ENCODE measurements at places on chromosomes 1 and 21.
A peak's percentile ranks its signal among the peaks of the same experiment; 100 is the strongest.

DNA sequence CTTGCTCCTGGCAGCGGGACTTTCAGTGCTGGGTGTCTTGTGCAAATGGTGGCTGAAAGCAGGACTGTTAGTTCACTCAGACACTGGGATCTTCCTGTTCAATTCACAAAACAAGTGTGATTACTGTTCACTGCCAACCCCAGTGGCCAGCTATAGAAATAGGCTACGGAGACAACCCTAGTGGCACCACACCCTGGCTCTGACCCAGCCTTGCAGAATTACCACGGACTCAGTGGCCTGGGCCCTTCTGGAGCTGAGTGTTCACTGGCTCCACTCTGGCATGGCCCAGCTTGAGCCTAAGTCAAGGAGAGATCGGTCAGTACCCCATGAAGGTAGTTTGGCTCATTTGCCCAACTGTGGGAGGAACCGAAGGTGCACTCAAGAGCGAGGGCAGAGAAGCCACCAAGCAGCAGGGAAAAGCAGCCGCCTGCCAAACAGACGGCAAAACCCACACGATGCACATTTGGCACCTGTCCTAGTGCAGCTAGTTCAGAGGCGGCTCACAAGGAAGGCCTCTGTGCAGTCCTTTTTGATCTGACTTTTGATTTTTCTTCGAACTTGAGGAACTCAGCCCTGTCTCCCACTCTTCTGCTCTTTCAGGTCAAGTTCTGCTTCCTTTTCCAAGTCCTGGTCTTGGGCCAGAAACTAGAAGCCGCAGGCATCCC, 5.9 kb downstream of the KIAA2013 start:
- no peak for DNase-seq

DNA sequence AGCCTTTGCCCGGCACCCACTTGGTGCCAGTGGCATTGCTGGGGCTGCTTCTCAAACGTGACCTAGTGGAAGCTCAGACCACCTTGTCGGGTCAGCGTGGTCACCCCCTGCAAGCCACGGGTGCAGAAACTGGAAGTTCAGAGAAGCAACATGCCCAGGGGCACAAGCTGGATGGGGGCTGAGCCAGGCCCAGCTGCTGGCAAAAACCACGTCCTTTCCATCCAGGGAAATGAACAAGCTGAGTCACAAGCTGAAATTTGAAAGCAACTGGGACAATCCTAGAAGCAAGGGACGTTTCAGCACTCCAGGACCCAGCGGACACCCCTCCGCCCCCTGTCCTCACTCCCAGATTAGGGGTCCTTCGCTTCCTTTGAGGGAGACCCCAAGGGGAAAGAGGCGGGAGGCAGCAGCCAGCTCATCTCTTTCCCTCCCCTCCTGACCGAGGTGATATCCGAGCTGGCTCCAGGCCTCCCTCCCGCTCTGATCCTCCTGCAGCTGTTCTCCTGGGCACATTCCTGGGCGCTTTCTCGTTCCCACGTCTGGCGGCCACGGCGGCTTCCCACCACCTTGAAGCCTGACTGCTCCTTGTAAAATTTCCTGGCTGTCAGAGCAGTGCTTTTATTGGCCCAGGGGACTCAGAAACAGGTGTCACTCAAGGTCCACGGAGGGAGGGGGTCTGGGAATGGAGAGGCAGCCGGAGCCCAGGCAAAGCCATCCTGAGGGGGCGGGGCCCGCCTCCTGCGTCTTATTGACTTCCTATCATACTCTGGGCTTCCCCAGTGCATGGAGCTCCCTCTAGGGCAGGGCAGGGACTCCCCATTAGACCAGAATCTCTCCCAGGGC, 62.8 kb downstream of the PAX7 start:
- DNase-seq: no peak

GRCh38 chr1:63274371-63274770, 48.0 kb upstream of the FOXD3 start:
- DNase-seq: no peak

- DNase-seq: no peak
These were observed 67.0 kb upstream of the SSX2IP start for GRCh38 chr1:84757301-84757700.

DNA sequence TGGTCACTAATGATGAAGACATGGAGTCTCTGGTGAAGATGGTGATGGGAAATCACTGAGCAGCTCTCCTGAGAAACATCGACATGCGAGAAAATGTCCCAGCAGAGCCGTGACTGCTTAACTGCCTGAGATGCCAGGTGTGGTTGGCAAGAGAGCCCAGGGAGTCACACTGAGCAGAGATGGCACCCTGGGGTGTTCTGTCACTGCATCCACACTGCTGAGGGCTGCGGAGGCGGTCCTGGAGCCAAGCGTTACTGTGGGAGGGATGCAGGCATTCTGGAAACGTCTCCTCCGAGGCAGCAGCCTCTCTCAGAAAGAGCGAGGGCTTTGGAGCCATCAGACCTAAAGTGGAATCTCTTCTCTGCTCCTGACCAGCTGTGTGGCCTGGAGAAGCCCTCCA, 57.2 kb downstream of the EPHB2 start:
- DNase-seq: no peak

- DNase-seq: no peak
These were observed 4.1 kb downstream of the NUAK2 start for GRCh38 chr1:205317311-205317917.

GRCh38 chr1:71014178-71014579, 33.4 kb downstream of the PTGER3 start:
- DNase-seq: no peak

GRCh38 chr1:86499987-86500593, 31.4 kb downstream of the CLCA1 start:
- DNase-seq: no peak

DNA sequence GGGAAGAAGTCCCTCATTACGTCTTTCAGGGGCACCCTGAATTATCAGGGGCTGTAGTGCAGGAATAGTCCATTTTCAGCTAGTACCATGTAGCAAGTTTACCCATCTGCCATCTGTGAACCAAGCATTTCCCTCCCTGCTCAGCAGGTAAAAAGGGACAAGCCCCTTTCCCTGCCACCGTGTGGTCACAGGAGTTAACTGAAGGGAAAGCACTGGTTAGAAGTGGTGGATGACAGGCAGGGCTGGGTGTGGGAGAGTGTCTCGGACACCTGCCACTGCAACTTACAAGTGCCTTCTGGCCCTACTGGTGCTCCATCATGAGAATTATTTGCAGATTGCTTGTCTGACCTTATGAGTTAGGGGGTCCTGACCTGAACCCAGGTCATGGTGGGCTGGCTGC, 32.0 kb upstream of the IGSF5 start:
- no peak for DNase-seq

DNA sequence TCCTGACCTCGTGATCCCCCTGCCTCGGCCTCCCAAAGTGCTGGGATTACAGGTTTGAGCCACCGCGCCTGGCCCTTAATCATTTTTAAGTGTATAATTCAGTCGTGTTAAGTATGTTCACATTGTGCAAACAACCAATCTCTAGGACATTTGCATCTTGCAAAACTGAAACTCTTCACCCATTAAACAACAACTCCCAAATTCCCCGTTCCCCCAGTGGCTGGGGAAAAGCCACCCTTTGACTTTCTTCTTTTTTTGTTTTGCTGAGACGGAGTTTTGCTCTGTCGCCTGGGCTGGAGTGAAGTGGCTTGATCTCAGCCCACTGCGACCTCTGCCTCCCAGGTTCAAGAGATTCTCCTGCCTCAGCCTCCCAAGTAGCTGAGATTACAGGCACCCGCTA, 6.5 kb upstream of the THEMIS2 start:
- no peak for DNase-seq

DNA sequence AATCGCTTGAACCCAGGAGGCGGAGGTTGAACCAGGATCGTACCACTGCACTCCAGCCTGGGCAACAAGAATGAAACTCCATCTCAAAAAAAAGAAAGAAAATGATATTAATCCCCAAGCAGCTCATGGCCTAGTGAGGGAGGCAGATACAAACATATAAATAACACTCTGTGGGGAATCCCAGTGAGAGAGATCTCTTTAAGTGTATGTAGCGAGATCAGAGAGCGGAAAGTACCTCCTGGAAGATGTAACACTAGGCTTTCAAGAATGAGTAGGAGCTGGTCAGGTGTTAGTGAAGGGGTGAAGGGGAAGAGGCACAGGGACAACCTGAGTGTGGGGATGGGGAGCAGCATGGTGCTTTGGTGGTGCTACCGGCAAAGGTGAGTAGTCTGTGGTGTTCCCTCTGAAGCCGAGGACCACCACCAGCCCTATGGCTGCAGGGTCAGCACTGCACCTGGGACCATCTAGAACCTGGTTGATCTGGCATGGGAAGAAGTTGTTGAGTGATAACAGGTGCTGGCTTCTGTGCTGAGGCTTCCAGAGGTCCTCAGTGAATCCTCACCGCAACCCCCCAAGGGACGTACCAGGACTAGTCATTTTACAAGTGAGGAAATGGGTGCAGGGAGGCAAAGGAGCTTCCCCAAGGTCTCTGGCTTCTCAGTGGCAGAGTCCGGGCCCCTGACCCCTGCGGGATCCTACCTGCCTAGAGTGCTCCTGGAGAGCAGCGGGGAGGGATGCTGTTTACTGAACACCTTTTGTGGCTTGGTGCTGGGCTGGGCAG, 367.6 kb upstream of the VAMP3 start:
- DNase-seq: no peak

- DNase-seq: no peak
These were observed 447.7 kb downstream of the SIPA1L2 start for GRCh38 chr1:232182236-232182635.

GRCh38 chr1:222654849-222655248, 37.0 kb downstream of the MIA3 start:
- peak; percentile 49 for DNase-seq

DNA sequence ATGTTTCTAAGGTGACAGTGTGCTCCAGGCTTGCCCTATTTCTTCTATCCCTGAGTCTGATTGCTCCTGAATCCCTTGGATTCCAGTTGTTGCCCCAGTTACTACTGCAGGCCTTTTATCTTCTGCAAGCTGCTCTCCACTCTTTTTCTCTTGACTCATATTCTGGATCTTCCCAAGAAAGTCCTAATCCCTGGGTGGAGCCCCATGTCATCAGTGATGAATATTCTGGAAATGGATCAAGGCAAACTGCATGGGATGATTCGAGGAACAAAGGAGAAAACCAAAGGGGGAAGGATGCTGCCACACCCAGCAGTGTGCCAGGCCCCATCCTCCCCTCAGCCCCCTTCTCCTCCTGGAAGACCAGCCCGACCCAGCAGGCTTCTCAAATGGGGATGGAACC, 63.3 kb upstream of the ATP2B4 start:
- DNase-seq: no peak

Data from activated CD8-positive, alpha-beta memory T cell treated with anti-CD3 and anti-CD28 coated beads for 1 hour (primary cell).